Heart left ventricle (tissue), 16 donors: ENCODE measurements at places on chromosomes 1 and 21. TPM values are rescaled to one million over a fixed set of nuclear protein-coding genes. Genes with fewer than 3 reads are reported as not detected.

The LCE1C gene
- not detected for total RNA-seq

The C1orf56 gene
- 9.8 TPM for total RNA-seq

The ADORA3 gene
- 3.2 TPM for total RNA-seq

The CHAF1B gene
- total RNA-seq, result 0.12 TPM

The OR10T2 gene
- total RNA-seq, result not detected

The TAL1 gene
- 2.3 TPM for total RNA-seq

The C1orf94 gene
- total RNA-seq, result not detected

The TAS1R3 gene
- total RNA-seq, result 0.80 TPM

The AQP10 gene
- 0.23 TPM for total RNA-seq

The HTR1D gene
- total RNA-seq, result not detected

The CFAP141 gene
- not detected for total RNA-seq

The WNT4 gene
- total RNA-seq, result not detected

The OR2L8 gene
- total RNA-seq, result not detected

The TLCD4 gene
- total RNA-seq, result 53.0 TPM

The TFF2 gene
- total RNA-seq, result not detected

The OR2T33 gene
- total RNA-seq, result not detected

The FAM72B gene
- total RNA-seq, result not detected

The CFHR4 gene
- total RNA-seq, result not detected

The FAM3B gene
- total RNA-seq, result not detected

The OR10J1 gene
- not detected for total RNA-seq

The RNF11 gene
- 107 TPM for total RNA-seq

The RPAP2 gene
- 6.7 TPM for total RNA-seq

The MLLT11 gene
- total RNA-seq, result 15.9 TPM

The KRTAP11-1 gene
- total RNA-seq, result not detected

The AIRE gene
- not detected for total RNA-seq

The PPOX gene
- total RNA-seq, result 12.6 TPM

The DCAF6 gene
- total RNA-seq, result 180 TPM

The VANGL1 gene
- 11.5 TPM for total RNA-seq

The RNU1-4 gene
- 2,349 TPM for total RNA-seq

The TP73 gene
- not detected for total RNA-seq

The TINAGL1 gene
- 159 TPM for total RNA-seq

The TBX19 gene
- total RNA-seq, result 0.25 TPM

The RPS27 gene
- 657 TPM for total RNA-seq

The FGR gene
- total RNA-seq, result 2.0 TPM

The CYP4A11 gene
- total RNA-seq, result 0.18 TPM

The SLC35A3 gene
- 10.8 TPM for total RNA-seq

The PLA2G2F gene
- total RNA-seq, result not detected

The SAMD13 gene
- 1.7 TPM for total RNA-seq

The PBX1 gene
- 57.9 TPM for total RNA-seq

The RBP7 gene
- 48.6 TPM for total RNA-seq

The DCLRE1B gene
- 1.2 TPM for total RNA-seq

The PGLYRP4 gene
- not detected for total RNA-seq

The GPR37L1 gene
- not detected for total RNA-seq

The MTARC2 gene
- 17.3 TPM for total RNA-seq

The SH2D1B gene
- not detected for total RNA-seq

The PEX11B gene
- total RNA-seq, result 17.7 TPM

The CCDC190 gene
- total RNA-seq, result 0.44 TPM

The TFF3 gene
- total RNA-seq, result 5.5 TPM

The MAB21L3 gene
- not detected for total RNA-seq

The CYYR1 gene
- 25.8 TPM for total RNA-seq

The PGLYRP3 gene
- total RNA-seq, result not detected

The ADGRL4 gene
- total RNA-seq, result 17.5 TPM

The MROH9 gene
- not detected for total RNA-seq

The HPCA gene
- total RNA-seq, result not detected

The COL8A2 gene
- total RNA-seq, result 1.1 TPM

The LCA5L gene
- not detected for total RNA-seq
